ENCODE measurements at places on chromosomes 5 and 9.

DNA sequence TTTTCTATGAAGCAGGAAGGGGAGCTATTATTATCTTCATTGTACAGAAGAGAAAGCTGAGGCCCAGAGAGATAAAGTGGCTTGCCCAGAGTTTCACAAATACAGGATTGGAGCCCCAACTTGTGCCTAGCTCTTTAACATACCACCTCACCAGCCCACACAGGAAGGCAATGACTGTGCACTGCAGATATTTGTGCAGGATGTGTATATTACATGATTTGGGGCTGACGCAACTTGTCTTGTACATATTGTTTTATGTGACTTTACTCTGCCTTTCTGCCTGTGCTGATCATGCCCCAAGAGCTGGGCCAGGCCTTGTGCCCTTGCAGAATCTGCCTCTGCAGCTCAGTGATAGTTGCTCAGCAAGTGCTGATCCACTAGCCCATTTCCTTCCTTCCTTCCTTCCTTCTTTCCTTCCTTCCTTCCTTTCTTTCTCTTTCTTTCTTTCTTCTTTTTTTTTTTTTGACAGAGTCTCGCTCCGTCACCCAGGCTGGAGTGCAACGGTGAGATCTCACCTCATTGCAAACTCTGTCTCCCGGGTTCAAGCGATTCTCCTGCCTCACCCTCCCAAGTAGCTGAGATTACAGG is 106.6 kb upstream of the TBCA start:
- DNase-seq: no peak

DNA sequence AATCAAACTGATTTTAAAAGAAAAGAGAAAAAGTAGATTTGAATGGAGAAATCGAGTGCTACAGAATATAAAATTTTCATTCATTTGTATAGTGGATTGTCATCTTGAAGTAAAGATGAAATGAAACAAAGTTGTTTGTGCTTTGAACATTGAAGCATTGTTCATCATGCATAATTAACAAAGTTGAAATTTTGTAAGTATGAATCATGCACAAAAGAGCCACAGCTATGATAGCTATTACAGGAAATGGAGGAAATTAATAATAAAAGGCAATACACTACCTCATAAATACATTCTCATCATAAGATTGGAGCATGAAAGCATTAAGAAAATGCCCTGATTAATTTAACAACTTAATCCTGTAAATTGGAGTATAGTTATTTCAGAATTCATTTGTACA is 153.4 kb upstream of the TLX3 start:
- no peak for DNase-seq

DNA sequence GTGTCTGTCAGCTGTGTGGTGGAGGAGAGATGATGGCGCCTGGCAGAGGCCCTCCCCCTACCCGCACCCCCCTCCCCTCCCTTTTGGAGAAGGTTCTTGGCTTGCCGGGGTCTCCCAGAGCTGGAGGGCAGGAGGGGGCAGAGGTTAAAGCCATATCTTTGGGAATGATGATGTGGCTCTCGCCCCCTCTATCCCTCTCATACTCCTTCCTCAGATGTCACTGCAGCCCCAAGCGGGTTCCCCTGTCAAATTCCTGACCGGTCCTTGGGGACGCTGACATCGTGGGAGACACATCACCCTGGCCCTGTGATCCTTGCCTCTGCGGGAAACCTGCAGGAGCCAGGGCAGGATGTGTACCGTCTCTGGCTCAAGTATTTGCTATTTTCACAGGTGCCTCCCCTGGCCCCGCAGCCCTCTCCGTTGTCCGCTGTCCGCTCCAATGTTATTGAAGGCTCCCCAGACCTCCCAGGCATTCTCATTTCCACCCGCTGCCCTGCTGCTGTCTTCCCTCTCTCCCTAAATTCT is 109.5 kb downstream of the FOXD1 start:
- no peak for DNase-seq

GRCh38 chr5:74028976-74029375 is 403.0 kb downstream of the ARHGEF28 start:
- DNase-seq: no peak

DNA sequence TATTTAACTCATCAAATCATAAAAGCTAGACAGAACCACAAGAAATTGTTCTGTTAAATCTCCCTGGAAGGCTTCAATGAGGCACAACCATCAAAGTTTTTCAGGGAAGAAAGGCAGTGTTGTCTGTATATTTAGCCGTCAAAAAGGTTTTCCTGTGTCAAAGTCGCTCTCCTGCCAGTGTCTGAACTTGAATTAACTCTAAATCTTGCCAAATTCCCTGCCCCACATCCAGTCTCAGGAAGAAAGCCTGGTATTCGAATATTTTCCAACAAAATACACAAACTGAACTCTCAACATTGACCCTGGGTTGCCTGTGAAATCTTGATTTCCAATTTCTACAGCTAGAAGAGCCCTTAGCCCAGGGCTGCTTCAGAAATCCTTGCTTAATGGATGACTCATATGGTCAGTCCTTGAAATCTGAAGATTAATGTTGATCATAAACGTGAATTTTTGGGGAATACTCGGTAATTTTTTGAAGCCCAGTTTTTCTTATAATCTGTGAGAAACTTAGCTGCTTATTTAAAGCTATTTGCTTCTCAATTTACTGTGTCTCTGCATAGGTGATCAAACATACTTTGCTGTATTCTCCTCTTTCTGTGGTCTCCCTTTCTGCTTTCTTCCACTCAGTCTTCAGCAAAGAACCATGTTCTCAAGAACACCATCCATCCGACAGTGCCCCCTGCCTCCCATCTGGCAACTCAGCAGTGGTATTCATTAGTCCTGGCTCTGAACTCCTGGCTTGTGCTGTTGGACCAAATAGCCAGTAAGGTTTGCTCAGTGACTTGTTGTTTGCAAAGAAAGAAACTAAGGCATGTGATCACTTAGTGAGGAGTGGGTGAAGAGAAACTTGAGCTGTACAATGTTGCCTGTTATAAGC is 58.9 kb downstream of the NREP start:
- DNase-seq: no peak

- peak; percentile 63 for DNase-seq
Measured at GRCh38 chr9:2093920-2094597, 78.9 kb downstream of the SMARCA2 start.

GRCh38 chr5:116418774-116419173 is 155.8 kb downstream of the SEMA6A start:
- no peak for DNase-seq

GRCh38 chr5:116578676-116579075 is 4.1 kb upstream of the SEMA6A start:
- no peak for DNase-seq
